LHCN-M2 (cell line): ENCODE measurements at places on chromosomes 2 and 18. TPM values are rescaled to one million over a fixed set of nuclear protein-coding genes. Genes with fewer than 3 reads are reported as not detected.

Gene KIF5C
- total RNA-seq, result 0.17 and 0.32 TPM in 2 replicates

Gene LRRTM4
- not detected in 2 replicates for total RNA-seq

Gene MAT2A
- 420 and 517 TPM in 2 replicates for total RNA-seq

Gene CPS1
- 30.8 and 36.4 TPM in 2 replicates for total RNA-seq

Gene SATB2
- total RNA-seq, result 9.6 and 10.3 TPM in 2 replicates

Gene APLF
- total RNA-seq, result 2.0 and 3.4 TPM in 2 replicates

Gene AMER3
- total RNA-seq, result not detected in 2 replicates

Gene SLC9A4
- total RNA-seq, result 0.06 TPM in 2 replicates

Gene DES
- total RNA-seq, result 863 and 1,551 TPM in 2 replicates

Gene ARMC9
- total RNA-seq, result 37.7 and 39.8 TPM in 2 replicates

Gene APOB
- total RNA-seq, result not detected in 2 replicates

Gene OR6B2
- total RNA-seq, result not detected in 2 replicates

Gene PPP4R1
- 107 and 109 TPM in 2 replicates for total RNA-seq

Gene NABP1
- 50.3 and 62.9 TPM in 2 replicates for total RNA-seq

Gene TMEM87B
- 27.4 and 31.6 TPM in 2 replicates for total RNA-seq

Gene NTSR2
- not detected in 2 replicates for total RNA-seq

Gene UBR3
- 21.7 and 26.3 TPM in 2 replicates for total RNA-seq

Gene TNFAIP6
- 20.3 and 21.3 TPM in 2 replicates for total RNA-seq

Gene ECEL1
- total RNA-seq, result not detected in 2 replicates

Gene GKN1
- not detected in 2 replicates for total RNA-seq

Gene ERICH2
- total RNA-seq, result not detected in 2 replicates

Gene LRATD1
- total RNA-seq, result 0.26 and 0.57 TPM in 2 replicates

Gene FER1L5
- total RNA-seq, result not detected in 2 replicates

Gene TRIM43
- total RNA-seq, result not detected in 2 replicates

Gene INHBB
- total RNA-seq, result 0.26 and 0.46 TPM in 2 replicates

Gene CXCR1
- total RNA-seq, result not detected in 2 replicates

Gene MFSD6
- total RNA-seq, result 9.9 and 11.0 TPM in 2 replicates

Gene CCDC178
- not detected in 2 replicates for total RNA-seq

Gene SERPINB10
- not detected in 2 replicates for total RNA-seq

Gene C2orf80
- total RNA-seq, result not detected in 2 replicates

Gene COX7A2L
- 138 and 166 TPM in 2 replicates for total RNA-seq

Gene RAMP1
- total RNA-seq, result 13.5 and 14.2 TPM in 2 replicates

Gene ZEB2
- 52.9 and 56.7 TPM in 2 replicates for total RNA-seq

Gene PLEKHB2
- total RNA-seq, result 134 and 140 TPM in 2 replicates

Gene TMEM17
- 2.5 and 2.8 TPM in 2 replicates for total RNA-seq

Gene FSHR
- total RNA-seq, result not detected in 2 replicates

Gene HMSD
- total RNA-seq, result not detected in 2 replicates

Gene TMEM182
- total RNA-seq, result 2.7 and 4.0 TPM in 2 replicates

Gene GCG
- 0.17 TPM in 1 of 2 replicates, not detected in the other for total RNA-seq

Gene DTNA
- 6.9 and 7.1 TPM in 2 replicates for total RNA-seq

Gene CCDC102B
- 9.7 and 13.6 TPM in 2 replicates for total RNA-seq

Gene PER2
- 3.4 and 3.9 TPM in 2 replicates for total RNA-seq

Gene AKAIN1
- not detected in 2 replicates for total RNA-seq

Gene ANKRD30B
- total RNA-seq, result 1.1 and 1.4 TPM in 2 replicates

Gene DGKD
- 9.8 and 13.0 TPM in 2 replicates for total RNA-seq

Gene SOCS6
- 20.8 and 21.9 TPM in 2 replicates for total RNA-seq
